ENCODE measurements at places on chromosomes 7 and 10. TPM values are rescaled to one million over a fixed set of nuclear protein-coding genes. Genes with fewer than 3 reads are reported as not detected.

Gene ASB15
- total RNA-seq: not detected

Gene TLL2
- total RNA-seq: 0.14 TPM

Gene HOXA2
- 1.8 TPM for total RNA-seq

Gene ANKRD1
- total RNA-seq: 75.7 TPM

Gene C1QL3
- total RNA-seq: not detected

Gene BEND7
- total RNA-seq: 24.6 TPM

Gene ATOH7
- total RNA-seq: 0.54 TPM

All from Caco-2 (cell line).